ENCODE measurements at places on chromosomes 3 and 15.

DNA sequence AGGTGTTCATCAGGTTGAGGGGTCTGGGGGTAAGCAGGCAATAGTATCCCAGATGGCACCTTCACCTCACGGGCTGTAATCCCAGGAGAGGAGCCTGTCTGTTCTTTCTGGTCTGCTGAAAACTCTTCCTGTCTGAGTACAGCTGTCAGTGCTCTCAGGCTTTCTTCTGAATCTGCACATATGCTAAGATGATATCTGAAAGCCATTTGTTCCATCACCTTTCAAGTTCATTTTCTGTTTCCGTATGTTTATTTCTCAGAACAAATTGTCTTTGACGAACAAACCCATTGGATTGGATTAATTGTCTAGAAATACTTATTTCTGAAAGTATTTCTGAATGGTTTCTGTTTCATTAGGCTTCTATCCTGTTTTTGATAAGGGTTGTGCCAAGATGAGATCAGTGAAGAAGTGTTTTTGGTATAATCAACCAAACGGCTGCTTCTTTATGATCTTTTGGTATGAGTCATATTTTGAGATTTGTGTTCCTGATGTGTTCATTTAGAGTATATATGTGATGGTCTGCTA is 13.3 kb downstream of the ZNF592 start:
- no peak overlapping the region for H3K4me3 ChIP-seq
- no peak for DNase-seq
- H3K36me3 ChIP-seq: peaks cover 23% of the 10 kb centered on the region
- no peak overlapping the region for H3K27ac ChIP-seq
- no peaks in the 10 kb centered on the region for H3K4me1 ChIP-seq

- no peaks in the 10 kb centered on the region for H3K27me3 ChIP-seq
- H3K4me1 ChIP-seq: peaks cover 63% of the 10 kb centered on the region
- peak; percentile 75 for DNase-seq
- peaks cover 43% of the 10 kb centered on the region for H3K36me3 ChIP-seq
- H3K27ac ChIP-seq: peak overlapping the region; percentile 89
Measured at GRCh38 chr3:14124223-14124614, 451 bp downstream of the CHCHD4 start.

DNA sequence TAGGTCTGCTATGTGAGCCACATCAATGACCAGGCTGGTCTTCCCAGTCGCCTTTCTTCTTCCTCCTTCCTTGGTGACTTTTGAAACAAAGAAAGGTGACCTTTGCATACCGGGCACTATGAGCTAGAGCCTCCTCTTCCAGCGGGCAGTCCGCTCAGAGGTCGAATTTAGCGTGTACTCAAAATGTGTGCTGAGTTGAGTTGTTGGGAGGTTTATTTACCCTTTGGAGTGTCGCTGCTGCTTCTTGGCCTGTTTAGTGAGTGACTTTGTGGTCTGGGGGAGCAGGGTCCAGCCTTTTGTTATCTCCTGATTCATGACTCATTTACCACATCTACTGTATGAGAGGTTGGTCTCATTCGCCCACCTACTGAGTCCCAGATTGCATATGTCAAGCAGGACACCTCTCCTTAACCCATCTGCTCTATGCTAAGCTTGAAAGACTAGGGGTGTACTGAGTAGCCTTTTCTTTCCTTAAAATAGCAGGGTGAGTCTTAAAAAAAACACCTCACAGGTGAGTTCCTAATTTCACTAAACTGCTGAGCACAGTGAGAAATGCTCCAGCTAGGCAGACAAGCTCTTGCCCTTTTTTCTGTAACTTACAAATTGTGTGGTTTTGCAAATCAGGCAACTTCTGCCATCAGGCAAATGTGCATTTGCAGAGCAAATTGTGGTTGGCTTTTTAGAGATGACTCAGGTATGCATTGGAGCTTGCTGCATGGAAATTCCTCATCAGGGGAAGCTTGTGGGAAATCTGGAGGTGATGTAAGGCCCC is 3.2 kb upstream of the SIAH2 start:
- DNase-seq: no peak
- no peaks in the 10 kb centered on the region for H3K27me3 ChIP-seq
- H3K36me3 ChIP-seq: peaks cover 6% of the 10 kb centered on the region
- H3K4me1 ChIP-seq: peaks cover 29% of the 10 kb centered on the region
- no peak overlapping the region for H3K27ac ChIP-seq

DNA sequence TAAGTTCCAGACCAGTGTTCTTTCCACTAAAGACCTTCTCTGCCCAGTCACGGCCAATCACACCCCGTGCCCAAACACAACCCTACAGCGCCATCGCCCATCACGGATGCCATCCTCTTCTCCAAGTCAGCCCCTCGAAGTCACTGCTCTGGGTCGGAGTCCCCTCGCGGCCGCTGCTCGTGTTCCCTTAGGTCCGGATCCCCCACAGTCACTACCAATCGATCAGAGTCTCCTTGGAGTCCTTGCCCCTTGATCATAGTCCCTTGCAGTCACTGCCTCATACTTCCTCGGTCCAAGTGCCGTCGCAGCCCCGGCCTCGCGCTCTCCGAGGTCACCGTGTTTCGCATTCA is 461 bp downstream of the PCYT1A start:
- H3K36me3 ChIP-seq: peaks cover 26% of the 10 kb centered on the region
- no peaks in the 10 kb centered on the region for H3K27me3 ChIP-seq

- H3K4me3 ChIP-seq: no peak overlapping the region
- peaks cover 9% of the 10 kb centered on the region for H3K27me3 ChIP-seq
- DNase-seq: no peak
- H3K4me1 ChIP-seq: no peaks in the 10 kb centered on the region
- no peaks in the 10 kb centered on the region for H3K36me3 ChIP-seq
Measured at GRCh38 chr3:123769356-123769743, 114.8 kb downstream of the MYLK start.

Data from activated CD8-positive, alpha-beta T cell treated with anti-CD3 and anti-CD28 coated beads, Interleukin-2, amount 10 ng/mL, durations not matched to agents 7 days and 5 days (primary cell).